ENCODE measurements at places on chromosomes 5 and 9.

- DNase-seq: no peak
Measured at GRCh38 chr5:118984602-118985001, 3.7 kb downstream of the DTWD2 start.

GRCh38 chr5:72160329-72160728 lies 53.1 kb downstream of the MAP1B start:
- no peak for DNase-seq

GRCh38 chr9:136945333-136946227 lies 537 bp downstream of the C8G start:
- DNase-seq: no peak

DNA sequence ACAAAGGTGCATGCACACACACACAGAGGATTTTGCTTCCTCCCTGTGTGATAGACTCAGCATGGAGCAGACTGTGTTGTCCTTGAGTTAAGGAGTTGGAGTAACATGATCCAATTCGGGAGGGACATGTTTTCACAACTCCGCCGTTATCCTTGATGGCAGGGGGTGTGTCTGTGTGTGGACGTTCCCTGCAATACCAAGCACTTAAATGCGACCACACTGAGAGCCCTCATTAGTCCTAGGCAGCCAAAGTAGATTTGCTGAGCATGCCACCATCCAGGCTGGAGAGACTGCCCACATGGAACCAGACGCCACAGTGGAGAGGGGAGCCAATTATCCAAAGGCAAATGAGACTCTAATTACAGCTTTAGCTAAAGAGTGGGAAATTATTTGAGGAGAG lies 140.1 kb downstream of the DOCK2 start:
- no peak for DNase-seq

DNA sequence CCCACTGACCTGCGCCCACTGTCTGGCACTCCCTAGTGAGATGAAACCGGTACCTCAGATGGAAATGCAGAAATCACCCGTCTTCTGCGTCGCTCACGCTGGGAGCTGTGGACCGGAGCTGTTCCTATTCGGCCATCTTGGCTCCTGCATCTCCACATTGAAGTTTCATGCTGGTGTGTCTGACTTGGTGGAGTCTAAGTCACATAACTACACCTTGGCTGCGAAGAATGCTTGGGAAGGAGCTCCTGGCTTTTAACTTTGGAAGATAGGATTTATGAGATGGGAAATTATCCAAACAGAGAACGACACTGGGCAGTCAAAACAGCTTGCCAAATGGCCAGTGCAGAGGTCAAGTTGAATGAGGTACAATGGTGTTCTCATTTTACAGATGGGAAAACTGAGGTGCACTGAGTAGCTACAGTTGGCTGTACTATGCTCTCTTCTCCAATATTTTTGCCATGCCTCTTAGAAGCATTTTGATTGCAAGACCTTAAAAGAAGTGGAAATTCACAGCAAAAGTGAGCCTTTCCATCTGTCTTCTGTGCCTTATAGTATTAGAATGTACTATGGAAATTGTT lies 36.7 kb downstream of the CCDC192 start:
- no peak for DNase-seq

GRCh38 chr9:18275313-18275990 lies 198.5 kb upstream of the ADAMTSL1 start:
- no peak for DNase-seq

DNA sequence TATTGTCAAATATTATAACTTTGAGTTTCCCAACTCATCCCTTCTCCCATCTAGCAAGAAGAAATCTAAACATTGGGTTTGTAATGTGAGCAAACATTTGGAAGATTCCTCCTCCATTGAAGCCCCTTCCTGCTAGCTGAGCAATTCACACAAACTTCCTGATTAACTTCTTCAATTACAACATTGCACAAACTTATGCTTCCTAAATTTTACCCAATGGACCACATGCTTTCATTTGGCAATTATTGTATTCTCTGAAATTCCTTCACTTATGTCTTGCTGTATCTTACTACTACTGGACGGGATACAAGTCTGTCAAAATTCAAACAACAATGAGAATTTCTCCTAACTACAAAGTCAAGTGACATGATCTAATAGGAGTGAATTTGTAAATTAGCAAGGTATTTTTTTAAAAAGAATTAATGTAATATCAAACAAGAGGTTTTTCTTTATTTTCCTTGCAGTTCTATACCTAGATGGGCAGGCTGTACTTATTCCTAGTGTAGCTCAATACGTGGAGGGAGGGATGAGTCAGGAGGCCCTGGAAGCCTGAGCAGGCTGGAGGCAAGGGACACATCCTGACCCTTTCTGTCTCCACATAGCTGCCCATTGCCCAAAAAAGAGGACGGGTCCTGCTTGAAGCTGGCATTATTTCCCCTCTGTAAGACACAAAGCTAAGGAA lies 11.8 kb upstream of the IFNW1 start:
- no peak for DNase-seq

- DNase-seq: no peak
Measured at GRCh38 chr5:72436796-72437471, 70.3 kb downstream of the ZNF366 start.

DNA sequence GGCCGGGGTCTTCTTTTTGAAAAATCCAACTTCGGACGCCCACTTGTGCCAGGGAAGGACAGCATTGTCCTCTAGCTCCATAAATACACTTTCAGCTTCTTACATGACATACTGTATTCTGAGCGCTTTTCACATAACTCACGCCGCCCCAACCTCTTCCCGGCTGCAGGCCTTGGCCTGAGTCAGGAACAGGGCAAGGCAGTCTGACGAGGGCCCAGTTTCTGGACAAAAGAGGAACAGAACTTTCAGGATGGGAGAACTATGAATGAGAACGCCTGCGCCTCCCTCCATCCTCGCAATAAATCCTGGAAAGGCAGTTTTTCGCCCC lies 650 bp downstream of the DCTN4 start:
- DNase-seq: no peak

GRCh38 chr9:928363-929042 lies 48.0 kb upstream of the DMRT3 start:
- no peak for DNase-seq

DNA sequence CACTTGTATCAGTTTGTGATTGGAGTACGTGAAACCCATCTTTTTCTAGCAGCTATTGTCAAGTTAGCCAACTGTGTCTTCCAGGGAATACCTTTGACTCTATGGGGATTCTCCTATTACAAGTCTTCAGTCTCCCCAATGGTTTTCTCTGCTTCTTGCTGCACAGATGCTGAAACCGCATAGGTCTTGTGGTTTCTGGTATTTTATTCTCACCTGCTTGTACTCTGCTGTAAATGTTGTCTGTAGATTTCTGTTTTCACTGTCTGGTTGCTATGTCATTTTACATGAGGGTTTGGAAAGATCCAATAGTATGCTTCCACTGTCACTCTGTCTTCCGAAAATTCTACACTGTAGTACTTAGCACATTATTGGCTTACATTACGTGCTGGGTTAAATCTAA lies 1196.9 kb upstream of the C9orf72 start:
- no peak for DNase-seq

DNA sequence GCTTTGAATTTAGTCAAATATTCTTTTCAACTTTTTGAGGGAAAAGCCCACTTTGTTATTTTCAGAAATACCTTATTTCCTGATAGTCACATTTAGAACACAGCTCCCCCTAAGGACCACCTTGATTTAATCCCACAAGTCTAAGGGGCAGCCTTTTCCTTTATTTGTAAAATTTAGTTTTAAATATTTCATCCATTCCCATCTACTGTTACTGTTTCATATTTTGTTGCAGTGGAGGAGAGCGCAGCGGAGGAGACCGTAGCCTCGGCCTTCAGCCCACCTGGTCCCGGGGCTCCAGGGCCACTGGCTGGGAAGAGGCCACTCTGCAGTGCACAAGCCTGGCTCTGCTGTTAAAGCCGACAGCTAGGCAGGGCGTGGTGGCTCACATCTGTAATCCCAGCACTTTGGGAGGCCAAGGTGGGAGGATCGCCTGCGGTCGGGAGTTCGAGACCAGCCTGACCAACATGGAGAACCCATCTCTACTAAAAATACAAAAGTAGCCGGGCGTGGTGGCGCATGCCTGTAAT lies 19.6 kb downstream of the LPCAT1 start:
- DNase-seq: no peak

GRCh38 chr5:102153003-102153759 lies 142.9 kb downstream of the SLCO4C1 start:
- no peak for DNase-seq

DNA sequence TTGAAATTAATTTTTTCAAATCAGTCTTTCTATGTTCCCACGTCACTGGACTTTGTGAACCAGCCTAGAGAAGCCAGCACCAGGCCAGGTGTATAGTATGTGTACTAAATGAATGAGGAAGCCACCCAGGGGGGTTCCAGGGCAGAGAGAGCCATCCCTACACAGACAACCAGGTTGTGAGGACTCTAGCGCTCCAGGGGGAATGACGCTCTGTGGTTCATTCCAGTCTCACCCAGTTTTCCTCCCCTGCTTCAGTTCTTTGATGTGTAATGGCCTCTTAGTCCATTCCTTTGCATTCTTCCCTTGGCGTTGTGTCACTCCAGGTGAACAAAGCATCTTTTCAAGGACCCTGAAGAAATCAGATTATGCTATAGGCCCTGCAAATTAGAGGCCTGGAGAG lies 330.6 kb downstream of the NSG2 start:
- no peak for DNase-seq

GRCh38 chr9:127987103-127987614 lies 6.4 kb upstream of the EEIG1 start:
- no peak for DNase-seq

DNA sequence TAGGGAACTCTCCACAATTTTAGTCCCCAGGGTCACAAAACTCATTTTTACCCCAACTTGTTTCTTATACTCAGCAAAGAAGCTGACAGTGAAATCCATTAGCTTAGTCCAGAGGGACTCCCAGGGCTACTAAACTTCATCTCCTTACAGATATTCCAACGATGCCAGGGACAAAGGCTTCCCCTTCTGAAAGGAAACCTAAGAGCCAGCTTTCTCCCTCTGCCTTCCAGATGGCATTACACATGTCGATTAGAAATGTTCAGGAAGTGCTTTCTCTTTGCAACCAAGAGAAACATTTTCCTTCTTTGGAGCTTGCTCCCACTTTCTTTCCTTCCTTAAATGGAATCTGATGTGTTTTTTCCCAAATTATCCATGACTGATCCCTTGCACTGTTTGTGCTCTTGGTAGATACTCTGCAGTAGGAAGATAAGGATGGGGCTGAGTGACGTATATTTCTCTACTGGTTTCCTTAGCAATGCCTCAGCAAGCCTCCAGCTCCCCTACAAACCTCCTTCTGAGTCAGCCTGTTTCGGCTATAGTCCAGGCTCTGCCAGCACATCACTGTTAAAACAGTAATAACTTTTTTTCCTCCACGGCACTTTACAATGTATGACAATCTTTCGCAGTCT lies 43.0 kb upstream of the HTR4 start:
- DNase-seq: no peak

GRCh38 chr5:7663808-7664207 lies 187.1 kb downstream of the CFAP90 start:
- DNase-seq: no peak

GRCh38 chr9:135858491-135859185 lies 48.7 kb downstream of the CAMSAP1 start:
- DNase-seq: no peak

DNA sequence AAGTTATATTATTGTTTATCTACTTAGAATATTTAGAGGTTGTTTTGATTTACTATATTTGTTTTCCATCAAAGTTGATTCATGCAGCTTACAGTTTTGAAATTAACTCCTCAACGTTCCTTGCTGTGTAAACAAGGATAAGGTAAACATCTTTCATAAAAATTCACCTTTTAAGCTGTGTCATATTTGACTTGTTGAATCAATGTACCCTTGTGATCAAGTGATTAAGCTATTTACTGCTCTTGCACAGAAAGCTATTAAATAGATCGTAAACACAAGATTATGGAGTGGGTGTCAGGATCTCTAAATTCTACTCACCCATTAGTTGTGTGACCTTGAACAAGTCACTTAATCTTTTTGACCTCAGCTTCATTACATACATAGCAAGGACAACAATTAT lies 2054.0 kb upstream of the NUDT12 start:
- DNase-seq: no peak

Data from T1000 (cell line).